Activated gamma-delta T cell treated with anti-CD3 and anti-CD28 coated beads, Interleukin-2, amount 50 U/mL, for 16 hours (primary cell): ENCODE measurements at places on chromosomes 11 and 22.

GRCh38 chr11:9804419-9804902, 140.6 kb downstream of the SWAP70 start:
- no peak for DNase-seq

DNA sequence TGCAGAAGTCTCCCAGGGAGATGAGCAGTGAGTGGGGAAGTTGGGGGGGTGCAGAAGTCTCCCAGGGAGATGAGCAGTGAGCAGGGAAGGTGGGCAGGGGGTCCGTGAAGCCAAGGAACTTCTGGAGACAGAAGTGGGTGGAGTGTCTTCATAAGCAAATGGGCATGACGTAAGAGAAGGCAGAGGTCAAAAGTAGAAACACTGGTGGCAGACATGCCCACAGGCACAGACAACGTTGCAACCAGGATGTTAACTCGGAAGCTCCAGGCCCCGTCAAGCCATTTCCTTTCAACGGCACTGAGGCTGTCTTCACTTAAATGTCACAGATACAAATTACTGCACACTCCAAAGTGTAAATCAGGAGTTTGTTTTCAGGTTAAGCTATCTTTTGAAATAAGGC, 186.1 kb downstream of the SHANK2 start:
- no peak for DNase-seq

GRCh38 chr11:36757075-36757474, 159.0 kb upstream of the RAG2 start:
- no peak for DNase-seq

GRCh38 chr22:38782402-38783094, 11.4 kb downstream of the DNAL4 start:
- DNase-seq, result no peak

DNA sequence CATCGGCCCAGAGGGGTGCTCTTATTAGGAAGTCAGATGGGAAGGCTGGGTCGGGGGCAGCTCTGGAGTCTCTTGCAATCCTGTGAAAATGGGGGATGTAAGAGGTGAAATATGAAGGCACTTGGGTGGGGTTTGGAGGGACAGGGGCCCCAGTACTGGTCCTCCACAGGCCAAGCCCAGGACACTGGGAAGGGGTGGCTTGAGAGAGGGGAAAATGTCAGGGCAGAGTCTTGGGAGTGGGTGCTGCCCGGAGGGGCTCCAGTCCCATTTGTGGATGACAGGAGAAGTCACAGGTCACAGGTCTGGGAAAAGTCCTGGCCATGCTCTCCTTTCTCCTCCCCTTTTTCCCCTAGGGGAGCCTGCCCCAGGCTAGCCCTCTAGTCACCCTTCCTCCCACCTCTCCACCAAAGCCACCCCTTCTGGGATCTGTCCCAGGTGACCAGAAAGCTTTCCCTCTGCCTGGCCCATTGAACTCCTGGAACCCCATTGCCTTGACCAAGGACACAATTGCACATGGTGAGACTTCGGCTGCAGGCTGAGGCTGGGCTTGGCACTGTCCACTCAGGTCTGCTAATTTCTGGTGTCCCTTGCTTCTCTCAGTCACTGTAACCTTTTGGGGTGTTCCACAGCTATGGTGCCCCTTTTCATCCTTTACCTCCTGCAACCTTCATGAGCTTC, 1465.0 kb downstream of the TBC1D22A start:
- no peak for DNase-seq

DNA sequence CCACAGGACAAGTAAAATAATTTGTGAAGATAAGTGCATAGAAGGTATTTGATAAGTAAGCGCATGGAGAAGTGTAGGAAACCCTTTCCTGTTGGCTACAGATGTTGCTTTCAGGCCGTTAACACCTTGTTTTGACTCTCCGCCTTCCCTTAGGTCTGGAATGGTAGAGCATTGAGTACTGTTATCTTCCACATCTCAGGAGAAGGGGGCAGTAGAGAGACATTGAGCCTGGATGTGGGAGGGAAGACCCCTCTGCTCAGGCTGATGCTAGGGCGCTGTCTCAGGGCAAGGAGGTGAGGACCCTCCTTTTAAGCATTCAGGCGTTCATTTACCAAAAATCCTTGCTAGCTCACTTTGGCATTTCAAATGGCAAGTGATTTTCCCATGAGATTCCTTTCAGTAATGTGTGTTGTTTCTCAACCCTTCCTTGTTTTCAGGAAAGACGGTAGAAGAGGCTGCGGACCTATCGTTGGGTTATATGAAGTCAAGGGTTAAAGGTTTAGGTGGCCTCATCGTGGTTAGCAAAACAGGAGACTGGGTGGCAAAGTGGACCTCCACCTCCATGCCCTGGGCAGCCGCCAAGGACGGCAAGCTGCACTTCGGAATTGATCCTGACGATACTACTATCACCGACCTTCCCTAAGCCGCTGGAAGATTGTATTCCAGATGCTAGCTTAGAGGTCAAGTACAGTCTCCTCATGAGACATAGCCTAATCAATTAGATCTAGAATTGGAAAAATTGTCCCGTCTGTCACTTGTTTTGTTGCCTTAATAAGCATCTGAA, 27.0 kb upstream of the SCGB1A1 start:
- no peak for DNase-seq

DNA sequence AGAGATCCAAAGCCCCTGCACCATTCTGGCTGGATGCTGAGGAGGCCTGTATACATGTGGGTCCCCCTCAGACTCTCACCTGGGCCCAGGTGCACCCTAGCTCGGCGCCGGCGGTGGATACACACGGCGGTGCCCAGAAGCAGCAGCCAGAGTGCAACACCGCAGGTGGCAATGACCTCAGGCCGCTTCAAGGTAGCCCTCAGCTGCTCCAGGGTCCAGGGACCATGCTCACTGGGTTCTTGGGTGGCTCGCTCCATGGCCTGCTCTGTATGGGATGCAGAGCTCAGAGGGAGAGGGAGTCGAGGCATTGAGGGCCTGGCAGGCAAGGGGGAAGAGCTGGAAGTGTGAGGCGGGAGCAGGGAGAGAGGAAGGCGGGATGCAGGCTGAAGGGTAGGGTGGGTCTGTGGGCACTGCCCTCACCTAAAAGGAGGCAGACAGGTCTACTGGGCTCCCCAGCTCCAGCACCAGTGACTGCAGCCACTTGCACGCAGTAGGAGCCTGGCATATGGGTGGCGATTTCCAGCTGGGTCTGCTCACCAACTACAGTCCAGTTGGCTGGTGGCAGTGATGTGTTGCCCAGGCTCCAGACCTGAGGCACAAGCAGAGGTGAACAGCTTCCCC, 3.8 kb downstream of the ROBO4 start:
- DNase-seq, result no peak

DNA sequence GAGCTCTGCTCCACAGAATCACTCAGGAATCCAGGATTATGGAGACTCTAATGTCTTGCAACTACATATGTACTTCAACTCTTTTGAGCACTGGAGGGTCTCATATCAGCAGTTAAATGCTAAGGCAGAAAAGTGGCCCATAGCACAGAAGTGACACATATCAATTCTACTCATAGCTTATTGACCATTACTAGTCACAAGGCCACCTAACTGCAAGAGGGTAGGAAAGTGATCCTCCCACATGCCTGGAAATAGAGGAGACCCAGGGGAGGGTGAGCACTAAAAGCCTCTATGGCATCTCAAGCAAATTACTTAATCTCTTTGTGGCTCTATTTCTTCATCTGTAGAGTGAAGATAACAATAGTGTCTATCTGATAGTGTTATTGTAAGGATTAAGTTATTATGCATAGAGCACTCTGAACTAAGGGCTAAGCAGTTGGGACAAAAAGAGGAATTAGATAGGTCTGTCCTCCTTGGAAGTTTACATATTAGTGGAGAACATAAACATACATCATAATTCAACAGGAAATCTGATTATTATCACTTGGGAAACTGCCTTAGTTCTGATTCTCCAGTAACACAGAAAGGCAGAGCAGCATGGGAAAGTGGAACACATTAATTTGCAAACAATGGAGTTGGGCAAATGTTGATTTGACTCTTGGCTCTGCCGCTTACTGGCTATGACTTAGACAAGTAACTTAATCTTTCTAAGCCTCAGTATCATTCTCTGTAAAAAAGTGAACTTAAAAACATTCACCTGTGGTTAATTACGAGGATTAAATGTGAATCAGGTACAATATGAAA, 25.1 kb upstream of the USP47 start:
- no peak for DNase-seq
